ENCODE measurements at places on chromosomes 16 and 17.

GRCh38 chr16:1936945-1937479, 6.0 kb downstream of the MSRB1 start:
- no peak for DNase-seq

GRCh38 chr17:82524540-82524939, 5.0 kb downstream of the FOXK2 start:
- no peak for DNase-seq

- no peak for DNase-seq
These were observed 1.7 kb downstream of the CDT1 start for GRCh38 chr16:88805340-88805715.

DNA sequence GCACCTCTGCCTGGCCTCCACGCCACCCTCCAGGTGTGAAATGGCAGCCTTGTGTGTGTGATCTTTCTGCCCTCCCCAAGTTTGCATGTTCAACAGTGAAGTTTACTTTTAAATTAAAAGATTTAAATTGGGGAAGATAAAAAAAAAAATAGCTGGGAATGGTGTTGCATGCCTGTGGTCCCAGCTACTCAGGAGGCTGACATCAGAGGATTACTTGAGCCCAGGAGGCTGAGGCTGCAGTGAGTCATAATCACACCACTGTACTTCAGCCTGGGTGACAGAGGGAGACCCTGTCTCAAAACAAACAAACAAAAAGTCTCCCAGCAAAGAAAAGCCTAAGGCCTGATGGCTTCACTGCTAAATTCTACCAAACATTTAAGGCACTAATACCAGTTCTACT, 35.4 kb upstream of the RNF43 start:
- DNase-seq, result peak; percentile 17

- DNase-seq, result peak; percentile 1
These were observed 679.8 kb upstream of the KIF2B start for GRCh38 chr17:53142890-53143289.

DNA sequence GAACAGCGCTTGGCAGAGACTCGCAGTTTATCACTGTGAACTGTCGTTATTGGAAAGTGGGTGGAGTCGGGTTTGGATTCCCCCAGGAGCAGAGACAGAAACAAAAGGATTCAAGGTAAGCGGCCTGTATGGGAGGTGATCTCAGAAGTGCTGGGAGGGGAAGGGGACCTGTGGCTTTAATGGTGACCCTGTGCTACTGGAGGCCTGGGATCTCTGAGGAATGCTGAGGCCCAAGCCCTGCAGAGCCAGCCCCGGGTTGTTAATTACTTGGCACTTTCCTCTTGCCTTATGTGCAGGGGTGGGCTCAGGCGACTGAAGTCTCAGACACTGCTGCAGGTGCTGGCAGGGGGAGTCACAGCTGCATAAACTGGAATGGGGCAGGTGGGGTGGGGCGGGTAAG, 27.4 kb downstream of the IRF8 start:
- DNase-seq, result no peak

- DNase-seq, result no peak
These were observed 408.1 kb downstream of the XYLT1 start for GRCh38 chr16:17062676-17063075.

GRCh38 chr17:46887717-46888116, 35.2 kb upstream of the GOSR2 start:
- no peak for DNase-seq

DNA sequence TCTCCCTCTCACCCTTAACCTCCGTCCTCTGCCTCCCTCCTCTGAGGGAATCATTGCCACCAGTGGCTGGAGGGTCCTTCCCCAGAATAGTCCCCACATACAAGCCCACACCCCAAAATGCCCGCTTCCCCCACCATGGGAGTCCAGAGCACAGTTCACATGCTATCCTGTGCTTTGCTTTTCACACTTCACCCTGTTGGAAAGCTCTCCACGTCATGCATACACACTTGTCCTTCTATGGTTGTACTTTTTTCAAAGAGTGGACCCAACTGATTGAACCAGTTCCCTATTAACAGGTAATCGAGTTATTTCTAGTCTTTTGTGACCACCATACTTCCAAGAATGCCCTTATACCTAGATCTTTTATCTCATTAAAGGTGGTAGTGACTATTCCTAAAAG, 23.8 kb upstream of the KIFC3 start:
- DNase-seq, result no peak

- DNase-seq, result peak; percentile 91
These were observed at the start of gene CASKIN2 for GRCh38 chr17:75515496-75516254. TSS of gene CASKIN2 (minus strand) at chr17:75515537. CDS start at chr17:75513804, 1,733 bp downstream.

- no peak for DNase-seq
These were observed 22.3 kb downstream of the NPTX1 start for GRCh38 chr17:80453998-80454556.

GRCh38 chr17:55452139-55452790, 30.6 kb upstream of the MMD start:
- peak; percentile 83 for DNase-seq
